ENCODE measurements at places on chromosomes 7 and 10. TPM values are rescaled to one million over a fixed set of nuclear protein-coding genes. Genes with fewer than 3 reads are reported as not detected.

DNA sequence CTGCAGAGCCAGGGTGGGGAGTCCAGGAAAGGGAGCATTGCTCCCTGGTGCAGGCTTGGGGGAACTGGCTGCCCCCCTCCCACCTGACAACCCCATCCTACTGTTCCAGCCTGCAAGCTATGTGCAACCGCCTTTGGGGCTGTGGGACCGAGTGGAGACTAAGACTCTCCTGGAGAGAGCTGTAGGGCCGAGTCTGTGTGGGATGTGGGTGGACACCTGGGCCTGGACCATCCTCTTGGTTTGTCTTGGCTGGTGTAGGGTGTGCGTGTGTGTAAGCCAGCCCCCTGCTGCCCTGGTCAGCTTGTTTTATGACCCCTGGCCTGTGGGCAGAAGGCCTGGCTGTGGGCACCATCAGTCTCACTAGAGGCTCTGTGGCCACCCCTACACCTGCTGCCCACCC is 1.6 kb upstream of the RAMP3 start:
- DNase-seq = no peak

- DNase-seq = no peak
These were observed 29.0 kb upstream of the DAGLB start for GRCh38 chr7:6476596-6477317.

GRCh38 chr7:43076189-43076605 is 36.2 kb upstream of the HECW1 start:
- no peak for DNase-seq

DNA sequence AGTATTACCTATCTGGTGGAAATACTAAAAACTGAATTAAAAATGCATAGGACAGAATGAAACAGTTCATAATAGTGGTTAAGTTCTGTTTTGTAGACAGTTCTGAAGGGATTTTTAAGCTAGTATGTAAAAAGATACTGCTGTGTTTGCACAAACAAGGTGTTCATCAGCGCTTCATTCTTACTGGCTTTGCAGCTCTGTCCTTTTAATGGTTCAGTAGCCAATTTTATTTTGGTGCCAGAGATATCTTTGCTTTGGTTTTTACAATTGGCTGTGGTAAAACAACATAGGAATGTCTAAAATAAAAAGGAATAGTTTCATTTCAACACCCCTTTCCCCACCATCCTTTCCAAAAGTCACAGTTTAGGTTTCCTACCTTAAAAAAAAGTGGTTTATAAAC is 33.0 kb downstream of the STAM start:
- DNase-seq = no peak

MUC3A gene
- not detected for total RNA-seq

CYP3A4 gene
- total RNA-seq = not detected
